Bladder microvascular endothelial cell (primary cell): ENCODE measurements at places on chromosomes 12 and 14. TPM values are rescaled to one million over a fixed set of nuclear protein-coding genes. Genes with fewer than 3 reads are reported as not detected.

Gene LPAR5
- not detected in 2 replicates for total RNA-seq

Gene CLEC7A
- total RNA-seq, result 0.16 and 0.25 TPM in 2 replicates

Gene SLCO1B1
- not detected in 2 replicates for total RNA-seq

Gene PRIMA1
- total RNA-seq, result not detected in 2 replicates

Gene RAD52
- 9.1 and 18.0 TPM in 2 replicates for total RNA-seq

Gene GPR68
- total RNA-seq, result 1.5 and 1.6 TPM in 2 replicates

Gene PPFIBP1
- total RNA-seq, result 66.1 and 550 TPM in 2 replicates

Gene ADCY4
- total RNA-seq, result 61.5 and 89.6 TPM in 2 replicates

Gene GPX2
- not detected in 2 replicates for total RNA-seq

Gene DPY19L2
- 0.16 and 3.2 TPM in 2 replicates for total RNA-seq

Gene GZMB
- not detected in 2 replicates for total RNA-seq

Gene PRPF40B
- total RNA-seq, result 2.1 and 5.3 TPM in 2 replicates

Gene VRTN
- not detected in 2 replicates for total RNA-seq

Gene CALM1
- 1,043 and 1,422 TPM in 2 replicates for total RNA-seq

Gene COL2A1
- under 0.01 TPM in 1 of 2 replicates, not detected in the other for total RNA-seq

Gene DCN
- 0.50 and 0.97 TPM in 2 replicates for total RNA-seq

Gene CLEC6A
- total RNA-seq, result not detected in 2 replicates

Gene OTOGL
- 0.16 and 0.38 TPM in 2 replicates for total RNA-seq

Gene ITFG2
- 11.0 and 25.7 TPM in 2 replicates for total RNA-seq

Gene CIROP
- total RNA-seq, result not detected in 2 replicates

Gene HNF1A
- not detected in 2 replicates for total RNA-seq

Gene ZDHHC22
- total RNA-seq, result under 0.01 TPM in 1 of 2 replicates, not detected in the other

Gene SLC39A5
- 0.38 TPM in 1 of 2 replicates, not detected in the other for total RNA-seq

Gene RHOF
- total RNA-seq, result 3.9 and 5.8 TPM in 2 replicates

Gene COX8C
- not detected in 2 replicates for total RNA-seq

Gene FAIM2
- not detected in 2 replicates for total RNA-seq

Gene C1QL4
- under 0.01 TPM in 1 of 2 replicates, not detected in the other for total RNA-seq

Gene CBLN3
- total RNA-seq, result 1.5 and 3.0 TPM in 2 replicates

Gene CSRNP2
- total RNA-seq, result 11.0 and 33.4 TPM in 2 replicates

Gene SERPINA5
- 0.31 TPM in 1 of 2 replicates, not detected in the other for total RNA-seq

Gene CHST11
- total RNA-seq, result 6.0 and 7.7 TPM in 2 replicates
